ENCODE measurements at places on chromosomes 3 and 15.

DNA sequence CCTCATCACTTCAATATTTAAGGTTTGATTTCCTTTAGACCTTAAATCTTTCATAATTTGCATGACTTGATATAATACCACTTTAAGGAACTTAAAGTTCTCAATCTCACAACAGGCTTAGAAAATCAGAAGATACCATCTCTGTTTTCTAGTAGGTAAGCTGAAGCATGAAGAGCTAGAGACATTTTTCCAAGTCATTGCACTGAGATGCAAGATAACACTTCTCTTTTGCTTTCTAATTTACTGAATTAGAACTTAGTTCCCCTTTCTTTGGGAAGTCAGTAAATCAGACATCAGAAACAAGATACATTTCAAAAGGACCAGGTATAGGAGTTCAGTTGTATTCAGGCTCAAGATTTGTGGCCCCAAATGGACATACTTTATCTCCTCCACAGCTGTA is 79.7 kb downstream of the DZIP3 start:
- no peak for DNase-seq

DNA sequence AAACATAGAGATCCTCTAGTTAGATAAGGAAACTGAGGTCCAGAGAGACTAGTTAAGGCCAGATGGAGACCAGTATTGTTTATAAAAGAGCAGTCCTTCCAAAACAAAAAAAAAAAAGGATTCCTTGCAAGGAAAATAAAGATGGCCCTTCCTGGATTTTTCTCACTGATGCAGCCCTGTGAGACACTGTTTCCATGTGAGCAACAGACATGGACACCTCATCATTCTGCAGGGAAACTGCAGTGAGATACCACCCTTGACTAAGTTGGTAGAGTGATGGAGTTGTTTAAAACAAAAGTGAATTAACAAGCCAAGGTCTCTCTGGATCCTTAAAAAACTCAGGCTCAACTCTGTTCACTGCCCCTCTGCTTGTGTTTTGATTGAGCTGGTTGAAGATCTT is 65.6 kb upstream of the MYZAP start:
- no peak for DNase-seq

DNA sequence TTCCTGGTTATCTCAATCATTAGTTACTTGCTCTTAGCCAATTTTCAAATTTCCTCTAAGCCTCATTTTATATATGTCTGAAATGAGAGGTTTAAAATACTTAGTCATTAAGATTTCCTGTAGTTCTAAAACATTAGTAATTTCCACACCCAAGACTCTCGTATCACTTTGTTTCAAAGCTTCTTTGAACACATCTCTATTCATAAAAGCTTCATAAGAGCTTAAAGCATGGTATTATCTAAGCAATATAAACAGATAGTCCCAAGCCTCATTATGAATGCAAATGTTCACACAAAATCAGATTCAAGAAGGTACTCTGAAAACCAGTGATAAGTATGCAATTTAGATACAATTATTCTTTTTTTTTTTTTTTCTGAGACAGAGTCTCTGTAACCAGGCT is 217.0 kb downstream of the FMN1 start:
- DNase-seq, result no peak

DNA sequence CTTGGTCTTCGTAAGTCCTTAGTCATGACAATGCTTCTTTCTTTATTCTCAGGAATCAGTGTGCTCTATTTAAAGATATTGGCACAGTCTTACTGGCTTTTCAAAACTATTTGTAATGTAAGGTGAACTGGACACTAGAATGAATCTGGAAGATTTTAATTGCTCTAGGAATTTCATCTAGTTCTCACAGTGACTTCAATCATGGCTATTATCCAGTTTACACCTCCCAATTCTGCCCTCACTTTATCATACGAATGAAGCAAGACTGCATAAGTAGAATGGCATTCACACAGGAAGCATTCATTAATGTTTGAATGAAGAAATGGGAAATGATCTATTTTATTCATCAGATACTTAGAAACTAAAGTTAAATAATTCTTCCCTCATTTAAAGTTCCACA is 26.7 kb upstream of the DRD3 start:
- DNase-seq, result no peak

- DNase-seq, result no peak
Observed at GRCh38 chr3:24937228-24937627, 442.6 kb upstream of the THRB start.

- no peak for DNase-seq
Observed at GRCh38 chr15:76330080-76330680, 6.4 kb upstream of the ISL2 start.

DNA sequence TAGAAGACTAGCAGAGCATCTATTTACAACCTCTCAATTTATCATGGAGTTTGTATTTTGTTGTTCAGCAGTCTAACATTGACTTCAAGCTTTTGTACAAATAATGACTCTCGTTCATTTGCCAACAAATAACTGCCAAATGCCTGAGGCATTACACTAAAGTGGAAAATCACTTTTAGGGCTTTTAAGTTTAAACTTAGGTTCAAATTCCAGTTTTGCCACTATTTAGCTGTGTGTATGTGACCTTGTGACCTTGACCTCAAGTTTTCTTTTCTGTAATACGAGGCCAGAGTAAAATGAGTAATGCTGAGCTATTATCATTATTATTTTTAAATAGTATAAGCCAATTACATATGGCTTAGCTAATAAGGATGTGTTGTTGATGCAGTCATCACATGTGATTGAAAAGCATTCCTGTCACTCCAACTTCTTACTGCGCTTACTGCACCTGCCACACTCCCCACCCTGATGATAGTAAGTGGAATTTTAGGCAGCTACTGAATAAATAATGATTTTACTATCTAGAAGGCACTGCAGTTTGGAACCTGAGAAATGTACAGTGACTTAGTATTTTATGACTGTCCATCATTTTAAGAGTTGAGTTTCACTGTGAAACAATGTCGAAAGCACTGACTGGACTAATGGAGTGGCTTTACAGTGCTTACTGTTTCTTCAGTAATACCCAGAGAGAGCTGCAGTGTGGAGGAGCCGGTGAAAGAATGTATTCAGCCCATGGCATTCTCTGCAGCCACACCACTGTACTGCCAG is 16.3 kb downstream of the ARL8B start:
- no peak for DNase-seq

Measured in AG04450 (cell line).